Neuronal stem cell (in vitro differentiated cells): ENCODE measurements at places on chromosomes 5 and 9.

- H3K27me3 ChIP-seq = no peaks in the 10 kb centered on the region
- no peak overlapping the region for H3K27ac ChIP-seq
- no peaks in the 10 kb centered on the region for H3K36me3 ChIP-seq
- H3K4me3 ChIP-seq = no peak overlapping the region
- peaks cover 12% of the 10 kb centered on the region for H3K4me1 ChIP-seq
Observed at GRCh38 chr9:111034898-111035539, 3.3 kb downstream of the LPAR1 start.

DNA sequence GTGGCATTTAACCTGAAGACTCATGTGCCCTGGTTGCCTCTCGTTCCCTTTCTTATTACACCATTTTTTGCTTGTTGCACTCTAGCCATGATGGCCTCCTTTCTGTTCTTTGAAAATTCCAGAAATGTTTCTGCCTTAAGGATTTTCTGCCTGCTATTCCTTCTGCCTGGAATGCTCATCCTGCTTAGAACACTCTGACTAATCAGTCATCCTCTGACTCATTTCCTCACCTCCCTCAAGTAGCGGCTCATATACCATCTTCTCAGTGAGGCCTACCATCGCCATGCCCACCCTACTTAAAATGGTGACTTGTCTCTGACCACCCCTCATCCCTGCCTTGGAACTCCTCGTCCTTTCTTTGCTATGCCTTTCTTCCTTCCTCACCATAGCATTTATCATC is 68.8 kb downstream of the KIF4B start:
- no peaks in the 10 kb centered on the region for H3K4me1 ChIP-seq
- no peaks in the 10 kb centered on the region for H3K27me3 ChIP-seq
- H3K27ac ChIP-seq = no peak overlapping the region
- no peak overlapping the region for H3K4me3 ChIP-seq
- no peak for DNase-seq
- no peaks in the 10 kb centered on the region for H3K36me3 ChIP-seq

DNA sequence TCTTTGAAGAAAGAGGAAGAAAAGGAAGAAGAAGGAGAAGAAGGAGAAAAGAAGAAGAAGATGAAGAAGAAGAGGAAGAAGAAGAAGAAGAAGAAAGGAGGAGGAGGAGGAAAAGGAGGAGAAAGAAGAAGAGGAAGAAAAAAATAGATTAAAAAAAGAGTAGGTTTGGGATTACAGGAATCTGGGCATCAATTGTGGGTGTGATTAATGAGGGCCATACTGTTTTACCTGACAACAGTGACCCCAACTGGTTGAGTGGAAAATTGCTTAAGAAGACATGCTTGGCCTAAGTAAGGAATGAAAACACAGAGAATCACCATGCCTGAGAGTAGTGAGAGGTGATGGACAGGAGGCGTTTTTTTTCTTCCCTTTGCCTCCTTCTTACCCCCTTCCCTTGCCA is 114.6 kb downstream of the FAM170A start:
- no peak overlapping the region for H3K27ac ChIP-seq
- peak; percentile 51 for DNase-seq
- H3K27me3 ChIP-seq = no peaks in the 10 kb centered on the region
- H3K4me3 ChIP-seq = no peak overlapping the region
- H3K4me1 ChIP-seq = no peaks in the 10 kb centered on the region
- no peaks in the 10 kb centered on the region for H3K36me3 ChIP-seq

DNA sequence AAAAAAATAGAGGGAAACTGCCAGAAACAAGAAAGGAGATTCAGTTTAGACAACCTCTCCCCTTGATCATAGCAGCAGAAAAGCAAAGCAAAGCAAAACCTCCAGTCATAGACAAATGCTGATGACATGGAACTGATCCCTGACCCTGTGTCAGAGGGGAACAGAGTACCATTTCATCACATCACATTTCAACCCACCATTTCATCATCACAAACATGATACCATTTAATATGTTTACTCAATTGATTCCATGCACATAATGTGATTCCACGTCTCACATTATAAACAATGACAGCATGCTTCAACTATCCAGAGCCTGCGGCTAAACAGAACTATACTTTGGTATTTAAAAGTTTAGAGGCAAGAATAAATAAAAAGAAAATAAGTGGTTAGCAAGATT is 28.7 kb upstream of the ACOT12 start:
- peaks cover 71% of the 10 kb centered on the region for H3K36me3 ChIP-seq
- no peak for DNase-seq
- H3K27ac ChIP-seq = no peak overlapping the region
- H3K27me3 ChIP-seq = no peaks in the 10 kb centered on the region
- peaks cover 15% of the 10 kb centered on the region for H3K4me1 ChIP-seq

- no peak overlapping the region for H3K27ac ChIP-seq
- no peaks in the 10 kb centered on the region for H3K27me3 ChIP-seq
- no peak overlapping the region for H3K4me3 ChIP-seq
- peaks cover 7% of the 10 kb centered on the region for H3K4me1 ChIP-seq
- no peak for DNase-seq
- no peaks in the 10 kb centered on the region for H3K36me3 ChIP-seq
Observed at GRCh38 chr5:6216471-6217075, 161.8 kb downstream of the MED10 start.

GRCh38 chr9:83617299-83617698 is 5.6 kb upstream of the IDNK start:
- no peak for DNase-seq
- H3K27me3 ChIP-seq = no peaks in the 10 kb centered on the region
- peaks cover 2% of the 10 kb centered on the region for H3K4me1 ChIP-seq
- H3K4me3 ChIP-seq = no peak overlapping the region
- H3K36me3 ChIP-seq = no peaks in the 10 kb centered on the region
- H3K27ac ChIP-seq = no peak overlapping the region

GRCh38 chr9:34884747-34885189 is 73.3 kb upstream of the PHF24 start:
- H3K27ac ChIP-seq = no peak overlapping the region
- no peak for DNase-seq
- H3K36me3 ChIP-seq = no peaks in the 10 kb centered on the region
- no peak overlapping the region for H3K4me3 ChIP-seq
